EL (cell line): ENCODE measurements at places on chromosomes 5 and 9.

GRCh38 chr5:172906888-172907287, 52.3 kb upstream of the RPL26L1 start:
- no peak for DNase-seq

DNA sequence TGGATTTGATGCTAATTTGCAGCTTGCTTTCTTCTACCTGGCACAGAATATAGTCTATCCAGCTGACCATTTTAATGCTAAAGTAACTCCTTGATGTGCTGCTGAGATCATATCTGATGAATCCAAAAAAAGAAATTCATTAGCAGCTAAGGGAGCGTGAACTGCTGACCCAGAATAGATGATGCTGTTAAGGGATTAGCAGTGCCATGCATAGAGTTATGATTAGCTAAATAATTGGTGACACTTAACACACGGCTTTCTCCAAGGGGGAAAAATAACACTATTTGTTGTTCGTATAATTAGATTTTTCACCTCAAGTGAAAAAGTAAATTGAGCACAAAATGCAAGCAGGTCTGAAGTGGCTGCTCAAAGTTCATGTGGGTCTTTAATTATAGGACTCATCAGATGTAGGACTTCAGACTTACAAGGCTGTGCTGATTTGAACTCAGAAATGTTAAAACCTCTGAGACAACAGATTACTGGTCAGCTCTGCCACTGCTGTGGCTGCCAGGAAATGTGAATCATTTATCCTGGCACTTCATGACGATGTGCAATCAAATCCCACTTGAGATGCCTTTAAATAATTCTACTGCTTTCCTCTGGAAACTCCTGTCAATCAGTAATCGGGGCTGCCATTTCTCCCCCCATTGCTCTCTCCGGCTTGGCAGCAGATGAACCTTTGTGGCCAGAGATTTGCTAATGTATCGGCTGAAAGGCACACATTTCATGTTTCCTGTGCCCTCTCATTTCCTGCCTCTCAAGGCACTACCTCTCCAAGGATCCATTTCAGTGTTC, 291.6 kb upstream of the C9orf72 start:
- no peak for DNase-seq

DNA sequence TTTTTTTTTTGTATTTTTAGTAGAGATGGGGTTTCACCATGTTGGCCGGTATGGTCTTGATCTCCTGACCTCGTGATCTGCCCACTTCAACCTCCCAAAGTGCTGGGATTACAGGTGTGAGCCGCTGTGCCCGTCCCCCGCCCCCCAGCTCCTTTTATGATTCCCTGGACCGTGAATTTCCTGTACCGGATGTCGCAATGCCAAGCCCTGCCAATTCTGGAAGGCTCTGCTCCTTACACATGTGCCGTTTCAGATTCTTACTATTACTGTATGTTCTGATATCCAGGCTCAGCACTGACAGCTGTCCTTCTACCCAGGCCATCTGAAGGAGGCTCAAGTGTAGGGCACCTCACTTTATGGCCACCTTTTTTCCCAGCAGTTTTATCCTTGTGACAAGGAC, 100.1 kb downstream of the PLCXD3 start:
- DNase-seq = no peak

DNA sequence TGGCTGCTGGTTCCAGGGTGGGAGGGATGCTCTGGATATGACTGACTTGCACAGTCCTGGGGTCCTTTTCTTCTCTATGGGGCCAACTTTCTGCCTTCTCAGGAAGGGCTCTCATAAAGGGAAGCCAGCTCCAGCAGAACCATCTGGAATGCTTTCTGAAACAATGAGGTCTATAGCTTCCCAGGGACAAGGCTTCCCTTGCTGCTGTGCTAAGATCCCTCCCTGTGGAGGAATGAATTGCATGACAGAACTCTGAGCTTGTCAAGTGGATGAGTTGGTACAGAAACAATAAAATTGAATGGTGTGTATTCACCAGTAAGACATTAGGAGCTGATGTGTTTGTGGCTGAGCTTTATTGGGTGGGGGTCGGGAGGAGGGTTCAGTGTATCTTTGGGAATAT, 19.8 kb downstream of the CKMT2 start:
- no peak for DNase-seq

DNA sequence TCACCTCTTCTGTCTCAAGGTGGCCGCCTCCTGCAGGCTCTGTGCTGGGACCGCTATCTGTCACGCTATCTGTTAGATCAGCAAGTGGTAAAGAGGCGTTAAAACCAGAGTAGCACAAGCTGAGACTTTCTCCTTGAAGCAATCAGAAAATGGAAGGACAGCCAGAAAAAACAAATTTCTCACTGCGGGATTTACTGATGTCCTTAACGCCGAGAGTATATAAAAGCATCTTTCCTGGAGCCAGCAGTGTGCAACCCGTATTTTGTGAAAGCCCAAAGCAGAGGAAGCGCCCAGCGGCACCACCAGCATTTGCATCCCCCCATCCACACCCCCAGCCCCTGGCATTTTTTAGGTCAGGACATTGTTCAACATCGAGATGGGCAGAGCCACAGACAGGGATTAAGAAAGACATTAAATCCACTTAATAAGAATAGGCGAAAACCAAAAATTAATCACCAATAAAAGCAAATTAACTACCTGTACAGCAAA, 48.6 kb downstream of the DUSP1 start:
- no peak for DNase-seq

- DNase-seq = no peak
These were observed 510.0 kb downstream of the CETN3 start for GRCh38 chr5:89899559-89899958.

GRCh38 chr5:57770039-57770438, 287.4 kb upstream of the ACTBL2 start:
- no peak for DNase-seq

GRCh38 chr5:62585751-62586150, 7.1 kb downstream of the LRRC70 start:
- peak; percentile 20 for DNase-seq

GRCh38 chr9:96651626-96652025, 3.5 kb downstream of the PRXL2C start:
- DNase-seq = peak; percentile 15

DNA sequence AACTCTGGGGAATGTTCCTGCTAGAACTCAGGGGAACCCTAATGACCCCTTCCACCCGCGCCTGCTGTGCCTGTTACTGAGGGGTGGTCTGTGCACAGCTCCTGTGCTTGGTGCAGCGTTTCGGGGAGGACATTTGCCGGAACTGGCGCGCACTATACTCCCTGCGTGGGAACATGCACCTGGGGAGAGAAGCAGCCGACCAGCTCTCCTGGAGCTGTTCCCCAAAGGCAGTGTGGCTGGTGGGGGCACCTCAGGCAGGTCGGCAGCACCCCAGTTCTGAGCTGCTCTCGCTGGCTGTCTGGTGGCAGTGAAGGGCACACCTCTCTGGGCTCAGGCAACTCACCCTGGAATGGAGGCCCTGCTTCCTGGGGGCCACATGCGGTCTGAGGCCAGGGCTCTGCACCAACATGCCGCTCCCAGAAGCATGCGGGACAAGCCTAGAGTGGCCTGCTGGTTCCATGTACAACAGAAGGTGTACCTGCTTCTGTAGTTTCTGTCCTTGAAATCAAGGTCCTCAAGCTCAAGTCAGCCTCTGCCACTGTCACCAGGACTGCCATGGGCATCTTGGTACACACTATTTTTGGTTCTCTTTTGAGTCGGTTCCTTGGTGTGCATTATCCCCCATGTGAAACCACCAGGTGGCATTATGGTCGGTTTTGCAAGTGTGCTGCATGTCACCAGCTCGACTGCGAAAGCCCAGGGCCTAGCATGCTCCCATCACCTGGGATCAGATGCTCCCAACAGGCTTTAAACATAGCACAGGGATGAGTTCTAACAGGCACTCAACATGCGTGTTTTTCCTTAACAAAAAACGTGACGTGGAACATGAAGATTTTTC, 7.8 kb upstream of the MRNIP start:
- DNase-seq = no peak

DNA sequence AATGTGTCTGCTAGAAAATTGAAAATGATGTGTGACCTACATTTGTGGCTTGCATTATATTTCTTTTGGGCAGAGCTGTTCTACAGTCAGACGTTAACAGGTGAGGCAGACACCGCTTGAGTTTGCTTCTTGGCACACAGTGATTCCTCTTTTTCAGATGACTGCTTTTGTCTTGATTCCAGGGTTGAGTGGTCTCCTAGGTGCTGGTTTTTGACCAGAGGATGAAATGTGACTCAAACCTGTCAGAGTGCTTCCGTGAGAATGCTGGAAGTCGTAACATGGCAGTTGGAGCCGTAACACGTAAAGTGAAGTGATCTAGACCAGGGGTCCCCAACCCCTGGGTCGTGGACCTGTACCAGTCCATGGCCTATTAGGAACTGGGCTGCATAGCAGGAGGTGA, 28.3 kb upstream of the NDFIP1 start:
- DNase-seq = no peak

GRCh38 chr5:2523180-2523579, 228.3 kb downstream of the IRX2 start:
- DNase-seq = no peak

- DNase-seq = no peak
These were observed 190.5 kb downstream of the PIK3R1 start for GRCh38 chr5:68405784-68406743.

DNA sequence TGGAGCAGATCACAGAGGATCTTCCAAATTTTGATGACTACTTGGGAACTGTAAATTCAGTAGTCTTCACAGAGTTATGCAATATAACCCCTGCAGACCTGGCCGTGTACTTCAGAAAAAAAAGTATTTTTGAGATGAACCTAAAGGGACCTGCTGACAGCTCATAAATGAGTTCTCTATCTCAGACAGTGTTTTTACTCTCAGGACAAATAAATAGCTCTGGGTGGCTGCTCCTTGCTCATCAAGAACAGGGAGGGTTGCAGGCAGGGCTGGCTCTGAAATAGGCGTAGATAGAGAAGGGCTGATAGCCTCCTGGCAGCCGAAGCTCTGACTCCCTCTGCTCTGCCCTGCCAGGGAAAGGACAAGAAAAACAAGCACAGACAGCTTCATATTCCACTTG, 64.8 kb downstream of the PLAC8L1 start:
- DNase-seq = no peak

DNA sequence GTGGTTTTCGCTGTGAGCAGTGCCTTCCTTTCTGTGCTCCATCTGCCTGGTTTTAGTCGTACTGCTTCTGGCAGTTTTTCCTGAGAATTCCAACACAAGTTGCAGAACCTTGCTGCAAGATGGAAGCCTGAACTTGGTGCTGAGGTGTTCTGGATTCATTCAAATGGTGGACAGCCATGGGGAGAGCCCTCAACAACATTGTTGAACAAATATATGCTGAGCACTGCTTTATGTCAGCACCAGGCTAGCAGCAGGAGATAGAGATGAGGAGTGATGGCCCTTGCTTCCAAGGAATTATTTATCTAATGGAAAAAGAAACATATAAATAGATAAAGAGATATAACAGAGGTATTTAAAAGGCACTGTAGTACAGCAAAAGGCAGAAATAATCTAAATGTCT, 7.3 kb upstream of the RPS6 start:
- DNase-seq = no peak

DNA sequence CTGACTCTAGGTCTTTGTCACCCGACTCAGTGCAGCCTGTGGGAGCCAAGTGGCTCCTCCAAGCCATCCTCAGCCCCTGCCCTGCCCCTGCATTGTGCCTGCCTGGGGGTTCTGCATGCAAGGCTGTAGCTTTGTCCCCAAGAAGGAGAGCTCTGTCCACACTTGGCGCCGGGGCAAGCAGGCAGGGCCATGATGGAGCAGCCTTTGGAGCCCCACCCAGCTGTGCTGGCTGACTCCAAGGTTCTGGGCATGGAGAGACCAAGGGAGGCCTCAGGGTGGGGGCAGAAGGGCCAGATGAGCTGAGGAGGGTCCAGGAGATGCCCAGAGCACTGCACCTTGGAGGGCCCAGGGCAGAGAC, 226.2 kb downstream of the CACNA1B start:
- DNase-seq = no peak

DNA sequence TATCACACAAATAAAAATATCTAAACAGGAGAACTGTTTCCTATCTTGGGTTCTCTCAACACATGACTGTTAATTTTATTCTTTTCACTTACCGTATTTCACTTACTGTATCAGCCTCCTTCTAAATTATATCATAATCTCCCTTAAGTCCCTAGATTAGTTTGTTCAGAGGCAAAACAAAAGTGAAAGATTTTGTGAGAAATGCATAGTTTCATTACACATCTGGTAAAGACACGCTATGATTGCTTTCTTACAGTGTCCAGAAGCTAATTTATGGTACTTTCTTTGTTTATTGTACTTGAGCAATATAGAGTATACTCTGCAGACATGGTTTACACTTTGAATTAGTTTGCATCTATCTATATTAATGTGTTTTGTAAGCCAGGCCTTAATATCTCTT, 159.7 kb upstream of the TLX3 start:
- DNase-seq = no peak

DNA sequence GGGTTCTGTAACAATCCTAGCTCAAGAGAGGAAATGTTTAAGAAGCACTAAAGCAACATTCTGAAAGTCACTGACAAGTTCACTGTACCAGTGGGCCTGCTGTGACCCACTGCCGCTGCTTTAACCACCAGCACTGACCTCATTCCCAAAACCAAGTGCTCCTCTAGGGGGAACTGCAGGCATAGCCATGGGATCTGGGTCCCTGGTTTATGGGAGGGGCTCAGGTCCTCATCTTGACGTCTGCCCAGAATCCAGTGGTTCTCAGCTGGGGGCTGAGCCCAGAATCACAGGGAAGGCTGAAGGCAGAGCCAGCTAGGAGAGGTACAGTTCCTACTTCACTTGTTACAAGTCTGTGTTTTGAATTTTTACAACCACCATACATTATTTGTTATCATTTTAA, 36.1 kb upstream of the SLC2A8 start:
- DNase-seq = peak; percentile 50

DNA sequence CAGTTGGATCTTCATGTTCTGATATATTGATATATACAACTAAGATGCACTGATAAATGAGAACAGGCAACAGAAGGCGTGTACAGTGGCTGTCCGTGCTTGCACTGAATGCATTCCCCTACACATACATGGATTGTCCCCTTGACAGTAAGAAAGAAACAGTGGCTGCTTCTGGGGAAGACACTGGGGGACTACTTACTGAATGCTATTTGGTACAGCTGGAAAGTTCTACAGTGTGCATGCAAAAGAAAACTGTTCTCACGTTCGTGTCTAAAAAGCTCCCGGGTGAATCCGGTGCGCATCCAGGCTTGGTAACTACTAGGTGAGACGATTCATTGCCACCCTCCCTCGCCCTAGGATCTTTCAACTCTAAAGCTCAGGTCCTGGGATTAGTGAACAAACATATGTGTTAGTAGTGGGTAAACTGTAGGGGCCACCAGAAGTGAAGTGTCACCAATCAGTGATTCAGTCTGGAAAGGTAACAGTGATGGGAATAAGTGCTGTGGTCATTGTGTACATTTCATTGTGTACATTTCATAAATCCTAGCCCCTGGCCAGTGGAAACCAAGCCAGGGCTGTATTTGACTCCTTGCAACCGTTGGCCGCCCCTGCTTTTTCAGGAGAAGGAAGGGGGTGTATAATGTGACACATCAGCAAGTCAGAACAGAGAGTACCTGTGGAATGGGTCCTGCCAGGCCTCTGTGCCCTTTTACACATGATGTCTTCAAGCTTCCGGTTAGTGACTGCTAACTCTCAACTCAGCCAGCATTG, 46.3 kb upstream of the BOD1 start:
- DNase-seq = no peak

GRCh38 chr9:112288029-112288428, 45.4 kb downstream of the PTBP3 start:
- DNase-seq = no peak

GRCh38 chr9:121735793-121736770, 84.6 kb downstream of the DAB2IP start:
- DNase-seq = peak; percentile 25

GRCh38 chr9:94144394-94144793, 60.1 kb downstream of the PTPDC1 start:
- no peak for DNase-seq
